ENCODE measurements at places on chromosomes 3 and 15. TPM values are rescaled to one million over a fixed set of nuclear protein-coding genes. Genes with fewer than 3 reads are reported as not detected.

SCG5 gene
- 1.8 TPM for total RNA-seq

DNA sequence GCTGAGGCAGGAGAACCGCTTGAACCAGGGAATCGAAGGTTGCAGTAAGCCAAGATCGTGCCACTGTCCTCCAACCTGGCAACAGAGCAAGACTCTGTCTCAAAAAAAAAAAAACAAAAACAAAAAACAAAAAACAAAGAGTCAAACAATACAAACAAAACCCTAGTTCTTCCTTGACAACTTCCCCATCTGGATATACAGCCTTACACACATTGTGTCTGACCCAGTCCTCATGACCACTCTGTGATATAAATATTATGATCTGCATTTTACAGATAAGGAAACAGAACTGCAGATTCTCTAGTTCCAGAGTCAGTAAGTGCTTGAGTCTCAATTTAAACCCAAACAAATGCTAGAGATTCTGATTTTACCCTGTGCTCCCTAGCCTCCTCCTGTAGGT is 4.8 kb upstream of the ESYT3 start:
- no peak for DNase-seq

GRCh38 chr3:121819236-121819635 is 15.6 kb downstream of the IQCB1 start:
- DNase-seq: peak; percentile 45

DNA sequence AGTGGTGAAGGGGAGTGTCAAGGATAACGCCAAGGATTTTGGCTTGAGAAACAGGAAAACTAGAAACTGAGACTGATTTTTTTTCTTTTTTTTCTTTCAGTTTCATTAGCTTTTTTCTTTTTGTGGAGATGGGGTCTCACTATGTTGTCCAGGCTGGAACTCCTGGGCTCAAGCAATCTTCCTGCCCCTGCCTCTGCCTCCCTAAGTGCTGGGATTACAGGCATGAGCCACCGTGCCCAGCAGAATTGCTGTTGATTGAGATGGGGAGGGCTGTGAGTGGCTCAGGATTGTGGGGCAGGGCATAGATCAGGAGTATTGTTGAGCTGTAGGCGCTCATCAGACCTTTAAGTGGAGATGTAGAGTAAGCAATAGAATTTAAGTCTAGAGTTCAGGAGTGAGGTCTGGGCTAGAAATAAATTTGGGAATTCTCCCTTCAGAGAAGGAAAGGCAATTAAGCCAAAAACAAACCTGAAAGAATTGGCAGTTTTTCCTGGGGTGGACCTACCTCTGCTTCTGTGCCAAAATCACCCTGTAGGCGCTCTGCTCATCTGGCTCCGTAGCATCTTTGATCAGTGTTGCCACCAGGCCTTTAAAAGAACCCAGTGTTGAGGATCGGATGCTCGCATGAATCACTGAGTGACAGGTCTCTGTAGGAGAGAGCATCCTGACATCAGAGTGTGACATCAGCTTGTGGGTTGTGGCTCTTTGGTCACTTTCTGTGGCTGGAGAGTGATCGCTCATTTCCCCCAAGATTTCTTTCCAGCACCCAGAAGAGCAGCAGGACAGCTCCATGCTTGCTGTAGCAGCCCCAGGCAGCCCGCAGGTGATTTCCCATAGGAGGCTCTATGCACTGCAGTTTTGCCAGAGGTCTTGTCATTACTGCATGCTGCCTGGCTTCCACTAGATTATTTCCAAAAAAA is 15.8 kb downstream of the ABHD17C start:
- DNase-seq: no peak

GRCh38 chr3:12138044-12138443 is 20.7 kb downstream of the TIMP4 start:
- peak; percentile 67 for DNase-seq

DNA sequence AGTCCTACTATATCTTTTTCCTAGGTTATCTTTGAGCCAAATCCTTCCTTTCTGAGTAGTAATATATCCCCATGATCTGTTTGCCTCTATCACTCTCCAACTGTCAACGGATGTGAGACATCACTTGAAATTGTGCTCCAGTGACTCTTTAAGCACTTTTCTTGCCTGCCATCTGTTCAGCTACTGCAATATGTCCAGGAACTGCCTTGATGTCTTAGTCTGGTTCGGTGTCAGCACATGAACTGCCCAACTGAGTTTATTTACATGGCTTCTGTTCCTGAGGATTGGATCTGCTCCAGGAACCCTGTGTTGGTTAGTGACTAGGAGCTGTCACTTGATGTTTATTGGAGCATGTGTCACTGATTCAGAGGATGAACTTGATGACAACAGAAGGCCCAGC is 116.5 kb downstream of the SLC9A9 start:
- DNase-seq: no peak

XYLB gene
- total RNA-seq: not detected

- no peak for DNase-seq
These were observed 76.1 kb upstream of the PLSCR4 start for GRCh38 chr3:146326875-146327543.

GRCh38 chr15:60162968-60163355 is 158.9 kb downstream of the FOXB1 start:
- no peak for DNase-seq

GRCh38 chr3:43319794-43320193 is 33.5 kb downstream of the SNRK start:
- DNase-seq: no peak

DNA sequence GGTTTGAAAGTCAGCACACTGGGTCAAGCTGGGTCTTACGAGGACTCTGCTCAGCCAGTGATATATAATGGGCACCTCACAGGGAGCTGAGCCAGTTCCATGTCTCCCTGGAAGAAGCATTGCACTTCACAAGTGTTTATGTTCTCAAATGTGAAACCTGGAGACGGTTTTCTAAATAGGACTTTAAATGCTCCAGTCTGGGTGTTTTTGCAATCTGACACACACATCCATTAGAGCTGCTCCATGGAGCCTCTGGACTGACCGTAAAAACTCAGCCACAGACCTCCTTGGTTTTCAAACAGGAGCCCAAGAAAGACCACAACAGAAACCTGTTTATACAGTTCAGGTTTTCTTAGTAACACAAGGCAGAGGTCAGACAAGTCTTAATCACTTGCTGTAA is 201.3 kb upstream of the LRIG1 start:
- no peak for DNase-seq

ARRDC4 gene
- total RNA-seq: not detected

ATP2B2 gene
- total RNA-seq: 0.22 TPM
